ENCODE measurements at places on chromosomes 13 and 19. TPM values are rescaled to one million over a fixed set of nuclear protein-coding genes. Genes with fewer than 3 reads are reported as not detected.
A peak's percentile ranks its signal among the peaks of the same experiment; 100 is the strongest.

GRCh38 chr19:19105365-19106055, 32.8 kb downstream of the TMEM161A start:
- peak; percentile 55 for DNase-seq
- no peaks in the 10 kb centered on the region for H3K27me3 ChIP-seq

The CCL25 gene
- not detected for total RNA-seq

DNA sequence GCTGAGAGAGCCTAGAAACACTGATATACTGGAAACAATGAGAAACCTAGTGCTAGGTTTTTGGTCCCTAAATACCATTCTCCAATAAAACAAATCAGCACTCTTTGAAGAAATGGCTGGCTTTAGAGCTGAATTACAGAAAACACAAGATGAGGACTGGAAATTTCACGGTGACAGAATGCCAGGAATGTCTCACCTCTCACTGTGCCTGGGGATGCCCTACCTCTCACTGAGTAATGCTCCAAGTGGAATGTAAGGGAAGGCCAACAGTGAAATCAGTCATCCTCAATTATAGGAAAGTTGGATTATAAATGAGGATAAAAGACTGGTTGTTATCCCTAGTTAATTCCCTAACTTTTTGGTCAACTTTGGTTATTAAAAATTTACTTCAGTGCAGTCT, 259.0 kb downstream of the NALCN start:
- H3K27me3 ChIP-seq = no peaks in the 10 kb centered on the region
- H3K36me3 ChIP-seq = no peaks in the 10 kb centered on the region
- no peak overlapping the region for H3K4me3 ChIP-seq
- no peak overlapping the region for H3K27ac ChIP-seq
- H3K4me1 ChIP-seq = no peaks in the 10 kb centered on the region

The CGB2 gene
- not detected for total RNA-seq

DNA sequence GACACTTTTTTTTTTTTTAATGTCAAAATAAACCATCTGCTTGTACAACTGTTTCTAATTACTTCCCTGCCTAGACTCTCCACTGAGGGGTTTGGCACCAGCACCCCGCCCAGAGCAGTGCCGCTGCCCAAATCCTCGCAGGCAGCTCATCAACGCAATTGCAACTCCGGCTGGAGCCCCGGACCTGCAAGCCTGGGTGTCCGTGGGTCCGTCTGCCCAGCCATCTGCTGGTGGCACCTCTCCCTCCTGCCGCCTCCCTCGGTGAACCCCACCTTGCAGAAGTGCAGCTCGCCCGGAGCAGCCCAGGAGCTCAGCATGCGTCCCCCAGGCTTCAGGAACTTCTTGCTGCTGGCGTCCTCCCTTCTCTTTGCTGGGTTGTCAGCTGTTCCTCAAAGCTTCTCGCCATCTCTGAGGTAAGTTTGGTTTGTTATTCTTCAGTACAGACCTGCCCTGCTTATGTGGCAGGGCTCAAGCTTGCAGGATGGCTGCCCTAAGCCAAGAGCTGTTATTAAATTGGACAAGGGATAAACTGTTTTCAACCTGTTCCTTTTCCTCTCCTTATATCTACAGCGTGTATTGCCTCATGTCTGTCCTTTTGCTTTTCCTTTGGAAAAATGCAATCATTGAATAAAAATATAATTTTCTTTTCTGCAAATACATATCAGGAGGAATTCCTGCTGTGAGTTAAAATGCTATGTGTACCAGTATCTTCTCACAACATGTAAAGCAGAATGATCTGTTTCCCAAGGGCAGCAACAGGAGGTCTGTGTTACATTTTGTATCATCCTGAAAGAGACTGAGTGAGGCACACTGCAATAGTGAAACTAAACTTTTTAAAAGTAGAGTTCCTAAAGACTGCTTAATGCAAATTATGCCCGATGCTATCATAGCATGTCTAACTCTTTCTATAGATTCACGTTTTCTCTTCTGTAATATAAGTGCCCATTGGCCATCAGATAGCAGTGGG, at the start of gene ITGBL1:
TSS of gene ITGBL1 (plus strand) at position 157 of the 967 bp plus-strand sequence. CDS start at position 316, 159 bp downstream.
- peak within 1 kb of the TSS; percentile 61 for H3K27ac ChIP-seq
- no peaks in the 10 kb centered on the region for H3K27me3 ChIP-seq
- H3K36me3 ChIP-seq = no peaks in the 10 kb centered on the region

DNA sequence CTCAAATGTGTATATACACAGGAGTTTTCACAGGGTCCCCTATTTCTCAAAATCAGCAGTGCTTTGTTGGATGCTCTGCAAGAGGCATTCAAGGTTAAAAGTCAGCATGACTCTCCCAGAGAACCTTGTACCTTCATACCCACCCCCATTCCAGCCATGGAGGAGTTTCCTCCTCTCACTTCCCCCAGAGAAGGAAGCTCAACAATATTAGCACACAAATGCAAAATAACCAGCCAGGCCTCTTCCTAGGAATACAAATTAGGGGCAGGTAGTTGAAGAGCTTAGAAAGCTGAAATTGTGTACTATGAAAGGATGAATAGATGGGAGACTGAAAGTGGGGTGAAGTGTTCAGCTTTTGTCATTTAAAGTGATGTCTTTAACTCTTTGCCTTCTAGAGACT, 43.8 kb downstream of the SPRY2 start:
- H3K27me3 ChIP-seq = no peaks in the 10 kb centered on the region
- no peaks in the 10 kb centered on the region for H3K4me1 ChIP-seq
- H3K27ac ChIP-seq = no peak overlapping the region
- no peak overlapping the region for H3K4me3 ChIP-seq

GRCh38 chr13:108933061-108933460, 303.6 kb downstream of the MYO16 start:
- no peak overlapping the region for H3K4me3 ChIP-seq
- no peaks in the 10 kb centered on the region for H3K4me1 ChIP-seq
- H3K36me3 ChIP-seq = no peaks in the 10 kb centered on the region

- peaks cover 4% of the 10 kb centered on the region for H3K36me3 ChIP-seq
- DNase-seq = no peak
- H3K27me3 ChIP-seq = no peaks in the 10 kb centered on the region
- peaks cover 3% of the 10 kb centered on the region for H3K4me1 ChIP-seq
- H3K4me3 ChIP-seq = peak overlapping the region; percentile 44
Observed at GRCh38 chr19:3699741-3700241, 477 bp downstream of the PIP5K1C start.

The TEX101 gene
- total RNA-seq = not detected

The KLF2 gene
- 19.2 TPM for total RNA-seq

The ZNF69 gene
- total RNA-seq = 7.1 TPM

- peak overlapping the region; percentile 69 for H3K4me3 ChIP-seq
- H3K4me1 ChIP-seq = peaks cover 12% of the 10 kb centered on the region
- H3K36me3 ChIP-seq = no peaks in the 10 kb centered on the region
- no peak overlapping the region for H3K27ac ChIP-seq
Observed at GRCh38 chr19:39845172-39845571, 1.0 kb downstream of the FBL start.

DNA sequence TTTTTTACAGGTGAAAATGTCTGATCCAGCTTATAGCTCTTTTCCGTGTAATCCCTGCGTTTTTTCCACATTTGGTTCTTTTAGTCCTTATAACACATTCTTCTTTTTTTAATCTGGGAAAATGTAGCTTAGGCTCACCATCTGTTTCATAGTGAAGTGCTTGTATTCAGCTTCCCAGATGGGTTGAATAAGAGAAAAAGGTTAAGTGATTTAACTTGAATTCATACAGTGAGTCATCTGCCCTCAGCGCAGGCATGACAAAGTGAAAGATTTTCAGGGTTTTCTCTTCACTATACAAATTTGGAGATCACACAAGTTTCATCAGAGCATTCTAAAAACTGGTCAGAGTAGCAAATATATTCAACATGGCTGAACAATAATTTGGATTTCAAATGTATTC, 224.8 kb downstream of the SPRY2 start:
- H3K27ac ChIP-seq = no peak overlapping the region
- DNase-seq = peak; percentile 87
- H3K36me3 ChIP-seq = no peaks in the 10 kb centered on the region

GRCh38 chr19:48812094-48812929, 1.5 kb upstream of the BCAT2 start:
- no peak overlapping the region for H3K27ac ChIP-seq
- peak overlapping the region; percentile 72 for H3K4me3 ChIP-seq
- H3K36me3 ChIP-seq = peaks cover 2% of the 10 kb centered on the region
- peak; percentile 80 for DNase-seq
- no peaks in the 10 kb centered on the region for H3K4me1 ChIP-seq
- H3K27me3 ChIP-seq = no peaks in the 10 kb centered on the region

GRCh38 chr13:70580825-70581224, 472.6 kb upstream of the KLHL1 start:
- no peaks in the 10 kb centered on the region for H3K27me3 ChIP-seq
- H3K4me3 ChIP-seq = no peak overlapping the region
- H3K4me1 ChIP-seq = no peaks in the 10 kb centered on the region
- H3K27ac ChIP-seq = no peak overlapping the region
- H3K36me3 ChIP-seq = no peaks in the 10 kb centered on the region

The RETN gene
- not detected for total RNA-seq

DNA sequence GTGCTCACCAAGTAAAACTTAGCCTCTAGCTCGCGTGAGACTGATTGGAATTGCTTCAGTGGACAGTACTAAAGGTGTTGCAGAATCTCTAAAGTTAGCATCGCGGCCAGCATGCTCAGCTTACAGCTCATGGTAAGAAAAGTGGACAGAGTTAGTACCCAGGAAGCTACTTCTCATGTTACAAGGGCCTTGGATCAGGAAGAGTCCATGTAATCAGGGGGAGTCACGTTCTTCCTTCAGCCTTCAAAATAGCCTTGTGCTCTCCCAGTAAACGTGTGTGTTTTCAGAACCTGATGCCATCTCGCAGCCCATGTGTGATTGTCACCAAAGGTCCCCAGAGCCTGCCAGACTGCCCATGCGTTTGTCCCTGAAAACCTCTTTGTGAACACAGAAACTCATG, 195.8 kb upstream of the RNF113B start:
- H3K36me3 ChIP-seq = no peaks in the 10 kb centered on the region
- H3K4me3 ChIP-seq = no peak overlapping the region
- peak; percentile 60 for DNase-seq
- H3K27ac ChIP-seq = no peak overlapping the region
- no peaks in the 10 kb centered on the region for H3K27me3 ChIP-seq
- H3K4me1 ChIP-seq = peaks cover 15% of the 10 kb centered on the region

The ZNF570 gene
- 13.4 TPM for total RNA-seq

The KLK5 gene
- not detected for total RNA-seq

The NCR1 gene
- total RNA-seq = not detected

GRCh38 chr13:26010487-26011207, 41.2 kb downstream of the SHISA2 start:
- no peak overlapping the region for H3K27ac ChIP-seq
- H3K4me3 ChIP-seq = no peak overlapping the region
- H3K4me1 ChIP-seq = no peaks in the 10 kb centered on the region
- H3K36me3 ChIP-seq = no peaks in the 10 kb centered on the region
- H3K27me3 ChIP-seq = no peaks in the 10 kb centered on the region
- DNase-seq = no peak

DNA sequence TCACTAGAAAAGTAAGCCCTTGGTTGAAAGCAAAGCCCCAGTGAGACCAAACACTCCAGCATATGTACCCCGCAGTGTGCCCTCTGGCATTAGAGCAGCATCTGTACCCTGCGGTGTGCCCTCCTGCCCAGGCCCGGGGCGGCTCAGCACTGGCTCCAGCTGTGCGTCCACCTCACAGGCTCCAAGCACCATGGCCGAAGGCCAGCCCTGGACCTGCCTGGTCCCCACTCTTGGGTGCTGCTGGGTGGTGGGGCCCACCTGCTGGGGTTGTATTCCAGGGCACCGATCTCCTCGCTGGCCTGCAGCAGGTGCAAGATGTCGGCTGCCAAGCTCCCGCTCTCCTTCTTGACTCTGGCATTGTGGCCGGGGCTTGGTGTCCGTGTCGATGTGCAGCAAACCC, 230.2 kb downstream of the TUBA3C start:
- no peaks in the 10 kb centered on the region for H3K36me3 ChIP-seq
- H3K27me3 ChIP-seq = no peaks in the 10 kb centered on the region
- H3K4me1 ChIP-seq = no peaks in the 10 kb centered on the region
- H3K4me3 ChIP-seq = no peak overlapping the region

The LRRC4B gene
- total RNA-seq = 0.17 TPM

GRCh38 chr13:92769046-92769445, 457.6 kb upstream of the GPC6 start:
- DNase-seq = no peak
- no peak overlapping the region for H3K27ac ChIP-seq
- H3K27me3 ChIP-seq = no peaks in the 10 kb centered on the region
- no peaks in the 10 kb centered on the region for H3K36me3 ChIP-seq

- peak within 1 kb of the TSS; percentile 77 for H3K4me3 ChIP-seq
- H3K4me1 ChIP-seq = no peaks in the 10 kb centered on the region
- H3K27ac ChIP-seq = peak within 1 kb of the TSS; percentile 67
- no peaks in the 10 kb centered on the region for H3K36me3 ChIP-seq
Observed at GRCh38 chr19:53467485-53468262, at the start of gene ZNF813. ZNF813 (plus strand) TSS chr19:53467733; CDS start chr19:53483823, 16,090 bp downstream.

The ZNF578 gene
- 9.6 TPM for total RNA-seq

- H3K27ac ChIP-seq = no peak overlapping the region
- no peak overlapping the region for H3K4me3 ChIP-seq
- no peaks in the 10 kb centered on the region for H3K4me1 ChIP-seq
Observed at GRCh38 chr19:39596911-39597310, 5.4 kb upstream of the LGALS13 start.

DNA sequence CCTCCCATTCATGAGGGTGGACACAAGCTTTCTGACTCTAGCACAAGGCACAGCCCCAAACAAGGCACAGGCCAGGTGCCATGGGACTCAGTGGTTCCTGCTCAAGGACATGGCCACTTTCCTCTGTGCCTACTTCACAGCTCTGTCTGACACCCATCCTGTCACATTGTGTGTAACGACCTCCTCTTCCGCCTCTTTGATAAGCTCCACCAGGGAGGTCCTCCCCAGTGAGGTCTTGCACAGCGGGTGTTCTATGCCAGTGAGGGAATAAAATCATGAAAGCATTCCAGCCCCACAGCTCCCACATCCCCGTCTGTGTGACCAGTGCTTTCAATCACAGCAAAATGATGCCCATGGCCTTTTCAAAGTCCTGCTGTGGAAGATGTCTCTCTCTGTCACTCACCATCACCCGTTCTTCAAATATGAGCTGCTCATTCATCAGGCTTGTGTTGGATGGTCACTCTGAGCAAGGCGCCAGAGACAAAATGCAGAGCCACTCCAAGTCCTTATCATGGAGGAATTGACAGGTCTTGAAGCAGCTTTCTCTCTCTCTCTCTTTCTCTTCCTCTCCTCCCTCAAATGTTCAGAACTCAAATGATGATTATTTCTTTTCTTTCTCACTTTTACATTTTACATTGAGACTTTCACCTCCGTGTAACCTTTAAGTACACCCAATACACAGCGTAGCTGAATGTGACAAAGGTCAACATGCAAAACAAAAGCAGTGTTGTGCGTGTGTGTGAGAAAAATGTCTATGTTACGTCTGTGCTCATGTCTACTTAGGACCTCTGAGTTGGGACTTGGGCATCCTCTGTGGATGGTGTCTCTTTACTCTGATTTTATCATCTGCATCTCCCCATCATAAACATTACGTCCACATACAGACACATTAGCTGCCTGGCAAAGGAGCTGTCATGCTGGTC, 8.0 kb upstream of the SPATA13 start:
- H3K4me1 ChIP-seq = peaks cover 16% of the 10 kb centered on the region
- no peaks in the 10 kb centered on the region for H3K36me3 ChIP-seq
- no peak overlapping the region for H3K4me3 ChIP-seq
- no peaks in the 10 kb centered on the region for H3K27me3 ChIP-seq
